ENCODE measurements at places on chromosomes 3 and 15.

DNA sequence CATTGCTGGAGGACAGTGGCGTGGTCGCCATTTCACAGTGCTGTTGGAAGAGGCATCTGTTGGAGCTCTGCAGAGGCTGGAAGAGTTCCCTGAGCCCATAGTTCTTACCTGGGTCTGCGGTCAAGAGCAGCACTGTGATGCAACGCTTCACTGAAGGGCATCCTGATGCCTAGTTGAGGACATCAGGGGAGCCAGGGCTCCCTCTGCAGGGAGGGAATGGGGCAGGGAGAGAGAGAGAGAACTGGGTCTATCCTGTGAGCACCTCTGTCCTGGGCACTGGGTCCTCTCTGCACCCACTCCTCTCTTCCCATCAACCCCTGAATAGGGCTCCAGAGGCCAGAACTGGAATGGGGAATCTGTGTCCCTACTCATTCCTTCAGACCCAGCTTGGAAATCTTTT lies 23.9 kb upstream of the MOBP start:
- DNase-seq = no peak

DNA sequence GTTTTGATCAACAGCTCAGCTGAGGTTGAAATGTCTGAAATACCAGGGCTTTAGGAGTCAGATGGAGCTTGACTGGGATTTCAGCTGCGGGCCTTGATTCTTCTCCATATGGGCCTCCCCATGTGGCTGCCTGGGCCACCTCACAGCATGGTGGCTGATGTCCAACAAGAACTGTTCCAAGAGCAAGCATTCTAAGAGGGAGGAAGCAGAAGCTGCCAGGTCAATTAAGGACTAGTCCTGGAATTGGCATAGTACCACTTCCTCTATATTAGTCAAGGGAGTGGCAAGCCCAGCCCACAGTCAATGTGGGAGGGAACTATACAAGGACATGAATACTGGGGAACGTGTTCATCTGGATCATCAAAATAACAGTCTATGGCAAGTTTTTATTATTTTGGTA lies 181.7 kb upstream of the ANKRD28 start:
- DNase-seq = no peak

- DNase-seq = no peak
Observed at GRCh38 chr3:18672561-18672960, 247.4 kb upstream of the SATB1 start.

- no peak for DNase-seq
Observed at GRCh38 chr3:169477790-169478189, 185.7 kb downstream of the MECOM start.

GRCh38 chr15:82999426-82999825 lies 12.0 kb downstream of the C15orf40 start:
- no peak for DNase-seq

- no peak for DNase-seq
Observed at GRCh38 chr15:28914483-28915023, 28.8 kb downstream of the APBA2 start.

GRCh38 chr15:51281368-51281967 lies 56.9 kb downstream of the CYP19A1 start:
- DNase-seq = peak; percentile 67

- DNase-seq = no peak
Observed at GRCh38 chr3:58584690-58585004, 7.5 kb upstream of the FAM107A start.

DNA sequence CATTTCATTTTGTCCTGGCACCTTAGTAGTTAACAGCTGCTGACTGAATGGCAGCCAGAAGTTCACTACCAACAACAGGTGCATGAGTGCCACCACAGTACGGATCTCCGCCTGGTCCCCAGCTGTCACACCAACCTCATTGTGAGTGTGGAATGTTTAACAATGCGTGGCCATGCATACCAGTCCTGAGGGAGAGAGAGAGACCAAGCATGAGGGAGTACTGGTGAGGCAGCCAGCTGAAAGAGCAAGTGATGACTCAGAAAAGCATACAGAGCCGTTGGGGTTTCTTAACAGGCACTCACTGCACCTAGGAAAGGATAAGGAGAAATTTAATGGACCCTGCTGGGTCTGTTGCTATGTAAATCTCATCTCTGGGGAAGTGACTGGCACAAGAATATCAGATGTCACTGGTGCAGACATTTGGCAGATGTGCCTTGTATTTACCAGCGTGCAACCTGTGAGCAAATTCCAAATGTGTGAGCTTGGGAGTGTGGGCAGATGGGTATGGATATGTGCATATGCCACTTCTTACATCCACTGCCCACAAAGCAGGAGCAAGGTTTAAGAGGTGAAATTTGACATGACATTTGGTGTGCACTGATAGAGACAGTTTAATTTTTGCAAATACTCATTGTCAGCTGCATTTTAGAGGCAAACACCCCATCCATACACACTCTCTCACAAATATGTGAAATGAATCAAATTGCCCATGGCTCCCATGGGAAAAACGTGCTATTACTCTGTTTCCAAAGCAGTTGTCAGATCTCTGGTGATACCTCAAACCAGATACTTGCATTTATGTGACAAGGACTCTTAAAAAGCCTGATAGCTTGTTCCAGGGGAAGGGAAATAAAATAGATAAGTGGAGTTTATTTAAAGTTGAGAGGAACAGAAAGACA lies 245.2 kb upstream of the ARPP21 start:
- no peak for DNase-seq

DNA sequence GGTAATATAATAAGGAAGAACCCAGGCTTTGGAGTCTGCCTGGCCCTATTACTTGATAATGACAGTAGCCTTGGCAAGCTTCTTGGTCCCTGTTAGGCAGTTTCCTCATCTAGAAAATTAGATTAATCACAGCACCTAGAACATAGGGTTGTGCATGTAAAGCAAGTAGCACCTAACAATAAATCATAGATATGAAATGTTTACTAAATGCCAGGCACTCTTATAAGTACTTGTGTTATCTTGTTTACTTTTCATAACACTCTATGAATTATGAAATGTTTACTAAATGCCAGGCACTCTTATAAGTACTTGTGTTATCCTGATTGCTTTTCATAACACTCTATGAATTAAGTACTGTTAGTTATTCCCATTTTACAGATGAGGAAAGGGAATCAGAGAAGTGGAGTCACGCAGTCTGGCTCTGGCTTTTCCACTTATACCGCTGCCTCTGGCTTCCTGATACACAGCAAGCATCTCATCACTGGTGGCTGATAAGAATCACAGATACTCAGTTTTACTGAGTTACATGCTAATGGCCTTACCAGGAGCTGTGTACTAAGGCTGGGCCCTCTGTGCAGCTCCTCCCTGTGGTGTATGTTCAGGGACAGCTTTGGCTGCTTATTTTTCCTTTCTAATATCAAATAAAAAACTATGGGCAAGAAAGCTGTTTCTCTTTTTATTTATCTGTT lies 123.4 kb downstream of the FEZF2 start:
- no peak for DNase-seq

GRCh38 chr3:127411083-127411727 lies 123.4 kb upstream of the PRR20G start:
- no peak for DNase-seq

DNA sequence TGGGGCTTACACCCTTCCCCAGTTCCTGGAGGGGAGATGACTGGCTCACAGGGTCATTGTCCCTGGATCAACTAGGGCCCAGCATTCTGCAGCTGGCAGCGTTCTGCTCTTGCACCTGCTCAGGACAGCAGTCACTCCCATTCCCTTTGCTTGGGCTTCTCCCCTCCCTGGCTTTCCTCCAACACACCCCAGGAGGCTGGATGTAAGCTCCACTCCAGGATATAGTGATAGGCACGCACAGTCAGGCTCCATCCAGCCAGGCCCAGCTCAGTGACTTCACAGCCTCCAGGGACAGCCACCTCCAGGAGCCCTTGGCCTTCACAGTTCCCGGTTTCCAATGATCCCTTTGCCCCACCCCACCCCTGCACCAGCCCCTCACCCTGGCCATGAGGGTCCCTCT lies 1.9 kb downstream of the SPTBN5 start:
- DNase-seq = no peak

- peak; percentile 69 for DNase-seq
Observed at GRCh38 chr3:126926684-126927400, 56.1 kb upstream of the PLXNA1 start.

DNA sequence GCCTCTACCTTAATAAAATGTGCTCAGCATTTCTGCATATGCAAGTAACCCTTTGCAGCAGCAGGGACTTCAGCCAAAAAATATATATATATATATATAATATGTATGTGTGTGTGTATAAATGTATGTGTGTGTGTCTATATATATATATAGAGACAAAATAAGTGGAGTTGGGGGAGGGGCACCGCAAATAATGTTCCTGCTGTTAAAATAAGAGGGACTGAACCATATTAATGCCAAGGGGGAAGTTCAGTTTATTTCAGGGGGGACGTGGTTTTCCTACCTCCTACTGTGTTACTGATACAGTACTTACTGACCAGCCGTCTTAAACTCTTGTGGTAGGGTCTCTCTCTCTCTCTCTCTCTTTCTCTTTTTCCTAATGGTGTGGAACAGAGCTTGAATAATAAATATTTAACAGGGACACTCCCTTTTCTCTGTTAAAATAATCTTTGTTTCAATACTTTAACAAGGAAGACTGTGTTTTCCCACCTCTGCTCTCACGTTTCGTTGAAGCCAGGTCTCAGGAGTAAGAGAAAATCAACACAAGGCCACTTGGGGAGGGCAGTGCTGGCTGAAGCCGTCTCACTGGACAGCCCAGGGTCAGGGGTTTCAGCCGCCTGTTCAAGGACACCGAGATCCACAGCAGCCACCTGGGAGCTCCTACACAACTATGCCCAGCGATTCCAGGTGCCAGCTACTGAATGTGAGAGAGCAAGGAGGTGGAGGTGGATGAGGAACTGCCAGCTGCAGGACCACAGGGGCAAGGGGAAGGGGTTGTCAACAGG lies 42.8 kb upstream of the ADAMTSL3 start:
- no peak for DNase-seq

DNA sequence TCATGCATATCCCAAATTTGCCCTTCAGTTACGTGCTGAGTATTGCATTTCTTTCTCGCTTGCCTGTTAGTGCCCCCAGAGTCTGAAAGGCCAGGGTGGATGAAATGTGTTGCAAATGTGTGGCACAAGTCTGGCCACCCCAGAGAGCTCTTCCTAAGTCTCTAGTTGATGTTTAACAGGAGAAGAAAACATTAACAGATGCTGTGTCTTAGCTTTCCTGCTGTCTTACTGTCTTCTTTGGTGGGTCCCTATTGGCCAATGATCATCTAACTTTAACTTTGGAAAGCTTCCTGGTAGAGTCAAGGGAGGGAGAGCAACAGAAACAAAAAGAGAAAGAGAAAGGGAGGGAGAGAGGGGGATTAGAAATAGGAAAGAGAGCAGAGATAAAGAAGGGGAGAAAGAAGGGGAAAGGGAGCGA lies 76.7 kb upstream of the P3H2 start:
- DNase-seq = no peak

DNA sequence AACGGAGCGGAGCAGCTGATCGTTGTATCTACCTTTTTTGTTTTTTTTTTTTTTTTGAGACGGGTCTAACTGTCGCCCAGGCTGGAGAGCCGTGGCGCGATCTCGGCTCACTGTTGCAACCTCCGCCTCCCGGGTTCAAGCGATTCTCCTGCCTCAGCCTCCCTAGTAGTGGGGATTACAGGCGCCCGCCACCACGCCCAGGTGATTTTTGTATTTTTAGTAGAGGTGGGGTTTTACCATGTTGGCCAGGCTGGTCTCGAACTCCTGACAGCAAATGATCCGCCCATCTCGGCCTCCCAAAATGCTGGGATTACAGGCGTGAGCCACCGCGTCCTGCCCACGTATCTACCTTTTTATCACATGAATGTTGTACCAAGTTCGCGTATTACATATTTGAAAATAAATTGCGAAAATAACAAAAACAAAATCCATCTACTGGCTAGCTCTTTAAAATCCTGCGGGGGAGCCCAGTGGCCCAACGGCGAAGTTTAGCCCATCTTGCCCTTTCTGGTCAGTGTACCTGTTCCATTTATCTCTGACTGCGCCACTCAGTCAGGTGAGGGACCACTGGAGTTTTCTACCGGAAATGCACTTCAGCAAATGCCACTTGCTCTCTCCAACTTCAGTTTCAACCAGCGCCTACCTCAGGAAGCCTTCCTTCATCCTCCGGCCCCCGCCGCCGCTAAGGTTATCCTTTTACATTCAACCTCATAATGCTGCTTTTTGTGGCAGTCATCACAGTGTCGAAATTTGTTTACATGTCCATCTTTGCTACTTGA lies 1.2 kb upstream of the EIF3J start:
- no peak for DNase-seq

DNA sequence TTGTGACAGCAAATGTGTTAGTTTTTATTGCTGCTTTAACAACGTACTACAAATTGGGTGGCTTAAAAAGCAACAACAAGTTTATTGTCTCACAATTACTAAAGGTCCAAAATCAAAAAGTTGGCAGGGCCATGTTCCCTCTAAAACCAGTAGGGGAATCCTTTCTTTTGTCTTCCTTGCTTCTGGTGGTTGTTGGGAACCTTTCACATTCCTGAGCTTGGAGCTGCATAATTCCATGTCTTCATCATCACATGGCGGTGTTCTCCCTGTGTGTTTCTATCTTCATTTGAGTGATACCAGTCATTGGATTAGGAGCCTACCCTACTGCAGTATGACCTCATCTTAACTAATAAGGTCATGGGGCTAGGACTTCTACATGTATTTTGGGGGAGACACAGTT lies 7.4 kb downstream of the SPRED1 start:
- DNase-seq = no peak

GRCh38 chr15:59199626-59200465 lies 6.8 kb upstream of the LDHAL6B start:
- no peak for DNase-seq

- DNase-seq = no peak
Observed at GRCh38 chr3:143222981-143223380, 103.4 kb downstream of the CHST2 start.

Measured in left ventricle myocardium inferior (tissue), 1 donor.